ENCODE measurements at places on chromosomes 13 and 19.

GRCh38 chr19:572743-573518 lies 535 bp downstream of the BSG start:
- no peaks in the 10 kb centered on the region for H3K27me3 ChIP-seq
- H3K27ac ChIP-seq, result peak overlapping the region; percentile 96
- no peak for DNase-seq
- H3K36me3 ChIP-seq, result peaks cover 8% of the 10 kb centered on the region

DNA sequence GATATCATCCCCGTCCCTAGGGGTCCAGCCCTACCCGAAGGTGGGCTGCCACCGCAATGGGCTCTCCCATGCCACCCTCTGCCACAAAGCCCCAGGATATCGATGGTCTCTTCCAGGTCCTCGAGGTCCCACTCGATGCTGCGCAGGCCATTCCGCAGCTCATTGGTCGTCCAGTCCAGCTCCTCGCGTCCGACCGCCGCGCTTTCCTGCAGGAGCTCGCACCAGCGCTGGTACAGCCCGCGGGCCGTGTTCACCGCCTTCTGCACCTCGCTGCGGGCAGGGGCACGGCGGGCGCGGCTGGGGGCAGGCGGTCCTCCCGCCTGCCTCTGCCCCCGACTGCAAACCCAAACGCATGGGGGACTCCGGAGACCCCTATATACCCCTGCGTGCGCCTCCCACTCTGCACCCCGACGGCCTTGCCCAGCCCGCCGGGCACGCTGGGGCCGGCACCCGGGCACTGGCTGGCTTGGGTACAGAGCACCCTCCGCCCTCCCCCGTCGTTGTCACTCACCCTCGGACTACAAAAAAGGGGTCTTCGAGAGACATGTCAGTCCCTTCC lies 468 bp downstream of the STX10 start:
- peak overlapping the region; percentile 99 for H3K27ac ChIP-seq
- H3K4me3 ChIP-seq, result peak overlapping the region; percentile 96
- no peaks in the 10 kb centered on the region for H3K27me3 ChIP-seq
- peaks cover 10% of the 10 kb centered on the region for H3K36me3 ChIP-seq

DNA sequence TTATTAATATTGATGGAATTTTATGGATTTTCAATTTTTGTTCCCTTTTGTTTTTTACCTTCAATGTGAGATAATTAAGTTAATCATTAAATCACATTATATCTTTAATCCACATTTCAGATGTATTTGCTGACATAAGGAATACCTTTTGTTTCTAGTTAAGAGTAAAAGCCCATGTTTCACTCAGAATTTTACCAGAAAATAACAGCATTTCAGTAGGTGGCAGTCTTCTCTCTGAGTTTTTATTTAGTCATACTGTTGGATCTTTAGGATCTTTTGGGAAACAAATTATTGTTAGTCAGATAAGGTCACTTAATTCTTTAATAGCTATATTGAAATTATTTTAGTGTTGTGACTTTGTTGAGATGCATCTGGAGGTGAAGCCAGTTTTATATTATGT lies 67.9 kb downstream of the NDFIP2 start:
- no peaks in the 10 kb centered on the region for H3K27me3 ChIP-seq
- DNase-seq, result no peak
- peaks cover 13% of the 10 kb centered on the region for H3K36me3 ChIP-seq
- peaks cover 37% of the 10 kb centered on the region for H3K4me1 ChIP-seq
- H3K27ac ChIP-seq, result peak overlapping the region; percentile 94

- H3K4me3 ChIP-seq, result peak overlapping the region; percentile 92
- no peaks in the 10 kb centered on the region for H3K27me3 ChIP-seq
- peak overlapping the region; percentile 96 for H3K27ac ChIP-seq
- peaks cover 23% of the 10 kb centered on the region for H3K4me1 ChIP-seq
- DNase-seq, result peak; percentile 37
Observed at GRCh38 chr19:1408300-1409203, 1.2 kb downstream of the DAZAP1 start.

DNA sequence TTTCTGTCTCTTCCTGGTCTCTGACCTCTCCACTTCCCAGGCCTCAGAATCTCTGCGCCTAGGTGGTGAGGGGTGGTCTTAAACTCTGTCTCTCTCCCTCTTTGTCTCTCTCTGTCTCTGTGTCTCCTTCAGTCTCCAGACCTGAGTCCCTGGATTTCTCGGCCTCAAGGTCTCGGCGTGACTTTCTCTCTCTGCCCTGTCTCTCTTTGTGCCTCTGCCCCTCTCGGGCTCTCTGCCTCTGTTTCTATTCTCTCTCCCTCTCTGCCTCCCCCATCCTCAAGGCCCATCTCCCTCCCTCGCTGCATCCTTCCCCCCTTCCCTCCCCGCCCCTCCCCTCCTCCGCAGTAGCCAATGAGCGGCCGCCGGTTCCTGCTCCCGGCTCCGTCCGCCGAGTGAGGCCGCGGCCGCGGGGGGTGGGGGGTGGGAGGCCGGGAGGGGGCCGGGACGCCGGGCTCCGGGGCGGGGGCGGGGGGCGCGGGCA lies at the start of gene CACNG7:
Gene CACNG7, plus strand, starts transcription at position 344 of the 481 bp plus-strand sequence. CDS start 3,554 bp downstream, outside the sequence.
- H3K4me1 ChIP-seq, result peaks cover 10% of the 10 kb centered on the region
- peak within 1 kb of the TSS; percentile 35 for H3K4me3 ChIP-seq
- DNase-seq, result no peak
- H3K27me3 ChIP-seq, result peaks cover 91% of the 10 kb centered on the region
- H3K27ac ChIP-seq, result no peak within 1 kb of the TSS

DNA sequence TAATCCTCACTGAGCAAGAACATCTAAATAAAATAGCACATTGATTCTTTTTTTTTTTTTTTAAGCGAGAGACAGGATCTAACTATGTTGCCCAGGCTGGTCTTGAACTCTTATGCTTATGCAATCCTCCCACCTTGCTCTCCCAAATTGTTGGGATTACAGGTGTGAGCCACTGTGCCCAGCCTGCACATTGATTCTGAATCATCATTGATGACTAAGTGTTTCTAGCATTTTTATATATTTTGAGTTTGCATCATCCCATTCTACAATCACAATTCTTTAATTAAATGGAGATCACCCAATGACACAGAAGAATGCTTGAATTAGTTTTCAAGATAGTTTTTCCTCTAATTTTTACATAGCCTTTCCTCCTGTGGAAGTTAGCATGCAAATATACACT lies 354.1 kb downstream of the KLF5 start:
- no peak overlapping the region for H3K27ac ChIP-seq
- no peak for DNase-seq
- no peaks in the 10 kb centered on the region for H3K36me3 ChIP-seq

DNA sequence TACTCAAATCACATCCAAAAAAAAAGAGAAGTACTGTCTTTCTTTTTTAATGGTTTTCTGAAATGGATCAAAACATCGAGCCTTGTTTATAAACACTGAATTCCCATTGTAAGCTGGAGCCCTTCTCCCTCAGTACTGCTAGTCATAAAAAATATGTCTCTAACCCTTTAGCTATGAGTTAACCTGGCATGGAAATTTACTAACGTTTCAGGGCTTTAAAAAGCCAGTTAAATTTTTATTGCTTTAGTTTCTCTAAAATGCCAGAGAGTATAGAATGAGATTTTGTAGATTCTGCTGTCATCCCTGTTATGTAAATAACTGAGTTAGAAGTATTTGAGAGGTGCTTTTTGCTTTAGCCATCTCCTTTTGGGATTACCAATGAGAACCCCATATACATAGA lies 528.3 kb downstream of the EFNB2 start:
- no peak overlapping the region for H3K27ac ChIP-seq
- no peak overlapping the region for H3K4me3 ChIP-seq
- H3K36me3 ChIP-seq, result no peaks in the 10 kb centered on the region
- H3K27me3 ChIP-seq, result no peaks in the 10 kb centered on the region
